ENCODE measurements at places on chromosomes 3 and 15.

DNA sequence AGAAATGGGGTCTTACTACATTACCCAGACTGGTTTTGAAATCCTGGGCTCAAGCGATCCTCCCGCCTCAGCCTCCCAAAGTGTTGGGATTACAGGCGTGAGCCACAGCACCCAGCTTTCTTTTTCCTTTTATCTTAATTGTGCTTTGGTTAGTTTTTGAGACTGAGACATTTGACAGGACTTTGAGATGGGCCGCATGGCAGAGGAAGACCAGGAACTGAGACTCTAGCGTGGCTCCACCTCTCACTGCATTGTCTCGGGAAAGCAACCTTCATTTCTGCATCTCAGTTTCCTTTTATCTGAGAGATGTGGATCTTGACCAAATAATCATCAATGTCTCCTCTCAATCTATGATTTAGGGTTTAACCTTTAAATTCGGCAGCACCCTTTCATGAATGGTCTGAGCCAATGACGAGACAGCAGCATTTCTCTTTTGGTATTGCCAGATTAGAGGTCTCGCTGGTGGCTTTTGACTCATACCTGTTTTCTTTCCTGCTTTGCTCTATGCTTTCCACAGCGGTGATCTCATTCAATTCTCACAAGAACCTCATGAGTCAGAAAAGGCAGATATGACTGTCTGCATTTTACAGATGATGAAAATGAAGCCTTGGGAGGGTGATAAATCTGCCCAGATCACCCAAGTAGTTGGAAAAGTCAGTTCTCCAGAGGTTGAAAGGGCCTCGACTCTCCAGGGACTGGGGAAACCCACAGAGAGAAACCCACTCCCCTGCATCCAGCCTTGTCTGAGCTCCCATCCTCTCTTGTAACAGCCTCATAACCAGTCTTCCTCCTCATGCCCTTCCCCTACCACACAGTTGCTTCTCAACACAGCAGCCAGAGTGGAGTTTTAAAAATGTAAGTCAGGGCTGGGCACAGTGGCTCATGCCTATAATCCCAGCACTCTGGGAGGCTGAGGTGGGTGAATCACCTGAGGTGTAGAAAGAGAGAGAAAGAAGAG is 84.8 kb upstream of the FOXB1 start:
- no peak for DNase-seq

DNA sequence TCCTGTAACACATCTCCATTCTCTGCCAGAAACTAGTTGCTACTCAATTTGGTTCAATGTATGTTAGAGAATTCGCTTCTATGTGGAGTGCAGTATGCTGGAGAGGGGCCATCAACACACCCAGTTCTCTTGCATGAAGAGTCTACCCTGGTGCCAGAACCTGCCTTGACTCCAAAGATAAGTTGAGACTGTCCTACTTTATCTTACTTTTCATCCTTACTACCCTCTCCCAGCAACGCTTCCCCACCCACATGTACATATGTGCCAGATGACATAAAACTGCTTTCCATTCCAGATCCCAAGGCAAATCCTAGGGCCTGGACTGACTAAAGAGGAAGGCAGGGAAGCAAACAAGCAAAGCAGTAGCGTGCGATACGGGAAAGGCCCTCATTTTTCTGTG is 442.6 kb upstream of the THRB start:
- no peak for DNase-seq

GRCh38 chr3:113268311-113268710 is 57.0 kb downstream of the BOC start:
- DNase-seq: no peak

- DNase-seq: no peak
Measured at GRCh38 chr15:85534031-85534430, 153.6 kb downstream of the AKAP13 start.
